ENCODE measurements at places on chromosomes 16 and 17.

GRCh38 chr17:40346765-40347158 is 17.8 kb downstream of the GJD3 start:
- no peak for DNase-seq

- no peak for DNase-seq
Observed at GRCh38 chr16:29230671-29231096, 175.8 kb downstream of the NPIPB11 start.

- DNase-seq: no peak
Observed at GRCh38 chr17:74605361-74605760, 13.3 kb upstream of the CD300LD start.

DNA sequence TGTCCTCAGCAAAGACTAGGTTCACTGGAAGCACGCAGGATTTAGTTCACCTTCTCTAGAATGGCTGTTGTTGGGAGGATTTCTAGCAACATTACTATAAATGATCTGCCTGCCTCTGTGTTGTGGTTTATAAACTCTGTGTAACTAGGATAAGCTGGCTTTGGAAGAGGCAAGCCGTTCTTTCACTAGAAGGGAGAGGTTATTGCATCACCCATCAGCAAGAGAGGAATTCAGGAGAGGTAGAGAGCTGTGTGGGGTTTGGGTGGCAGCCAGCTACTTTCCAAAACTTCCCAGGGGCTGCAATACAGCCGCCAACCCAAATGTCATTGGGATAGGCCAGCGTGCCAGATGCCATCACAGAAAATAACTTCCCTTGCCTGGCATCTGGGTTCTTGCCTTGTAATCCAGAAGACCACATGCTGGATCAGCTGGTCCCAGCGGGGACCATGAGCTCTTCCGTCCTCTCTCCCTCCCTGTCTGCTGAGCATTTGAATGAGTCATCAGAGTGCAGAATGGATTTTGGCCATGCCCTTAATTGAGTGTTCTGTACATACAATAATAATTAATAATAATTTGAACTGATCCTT is 95.7 kb upstream of the RBFOX1 start:
- DNase-seq: no peak

DNA sequence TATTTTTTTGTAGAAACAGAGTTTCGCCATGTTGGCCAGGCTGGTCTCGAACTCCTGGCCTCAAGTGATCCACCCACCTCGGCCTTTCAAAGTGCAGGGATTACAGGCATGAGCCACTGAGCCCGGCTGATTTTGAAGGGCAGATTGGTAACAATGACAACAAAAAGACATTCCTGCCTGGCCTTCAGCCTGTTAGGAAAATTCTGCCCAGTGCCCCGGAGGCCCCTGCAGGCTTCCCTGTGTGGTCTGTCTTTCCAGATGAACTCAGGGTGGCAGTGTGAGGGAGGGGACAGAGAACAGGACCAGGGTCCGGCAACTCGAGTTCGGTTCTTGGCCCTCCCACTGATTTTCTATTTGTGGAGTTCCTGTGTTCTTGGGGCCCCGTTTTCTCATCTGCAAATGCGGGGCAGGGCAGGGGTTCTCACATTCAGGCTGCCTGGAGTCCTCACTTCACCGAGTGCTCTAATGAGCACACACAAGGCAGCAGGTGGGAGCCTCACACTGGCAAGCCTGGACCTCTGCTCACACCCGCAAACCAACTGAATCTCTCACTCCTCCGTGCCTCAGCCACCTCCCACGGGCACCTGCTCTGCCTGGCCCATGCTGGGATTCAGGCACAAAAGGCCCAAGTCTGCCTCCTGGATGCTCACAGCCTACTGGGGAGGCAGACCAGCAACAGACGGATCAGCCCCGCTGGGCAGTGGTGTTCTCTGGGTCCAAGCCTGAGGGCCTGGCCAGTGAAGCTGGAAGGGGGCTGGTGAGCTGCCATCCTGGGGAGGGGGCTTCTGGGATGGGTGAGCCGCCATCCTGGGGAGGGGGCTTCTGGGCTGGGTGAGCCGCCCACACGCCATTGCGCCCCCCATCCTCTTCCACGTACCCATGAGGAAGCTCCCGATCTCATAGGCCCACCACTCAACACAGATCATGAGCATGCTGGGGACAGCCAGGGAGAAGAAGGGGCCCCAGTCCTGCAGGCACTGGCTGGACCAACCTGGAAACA is 10.3 kb downstream of the SLC47A2 start:
- DNase-seq: no peak

GRCh38 chr16:86044241-86044671 is 145.3 kb downstream of the IRF8 start:
- no peak for DNase-seq

- DNase-seq: no peak
Observed at GRCh38 chr16:75774197-75774596, 47.9 kb upstream of the CPHXL start.

DNA sequence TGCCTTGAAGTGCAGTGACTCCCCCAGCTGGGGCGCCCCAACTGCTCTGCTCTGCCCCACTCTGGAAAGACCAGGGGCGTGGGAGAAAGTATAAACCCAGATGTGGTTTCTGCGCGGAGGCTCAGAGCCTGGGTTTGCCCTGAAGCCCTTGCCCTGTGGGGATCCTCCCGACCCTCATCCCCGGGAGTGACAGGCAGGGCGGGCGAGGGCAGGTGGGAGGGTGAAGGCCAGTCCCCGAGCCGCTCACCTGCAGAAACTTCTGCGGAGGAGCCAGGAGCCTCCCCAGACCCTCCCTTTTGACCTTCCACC is 3.8 kb downstream of the TPSD1 start:
- no peak for DNase-seq

All from central memory CD4-positive, alpha-beta T cell (primary cell).